Substantia nigra (tissue), 51 donors: ENCODE measurements at places on chromosomes 3 and 15.

DNA sequence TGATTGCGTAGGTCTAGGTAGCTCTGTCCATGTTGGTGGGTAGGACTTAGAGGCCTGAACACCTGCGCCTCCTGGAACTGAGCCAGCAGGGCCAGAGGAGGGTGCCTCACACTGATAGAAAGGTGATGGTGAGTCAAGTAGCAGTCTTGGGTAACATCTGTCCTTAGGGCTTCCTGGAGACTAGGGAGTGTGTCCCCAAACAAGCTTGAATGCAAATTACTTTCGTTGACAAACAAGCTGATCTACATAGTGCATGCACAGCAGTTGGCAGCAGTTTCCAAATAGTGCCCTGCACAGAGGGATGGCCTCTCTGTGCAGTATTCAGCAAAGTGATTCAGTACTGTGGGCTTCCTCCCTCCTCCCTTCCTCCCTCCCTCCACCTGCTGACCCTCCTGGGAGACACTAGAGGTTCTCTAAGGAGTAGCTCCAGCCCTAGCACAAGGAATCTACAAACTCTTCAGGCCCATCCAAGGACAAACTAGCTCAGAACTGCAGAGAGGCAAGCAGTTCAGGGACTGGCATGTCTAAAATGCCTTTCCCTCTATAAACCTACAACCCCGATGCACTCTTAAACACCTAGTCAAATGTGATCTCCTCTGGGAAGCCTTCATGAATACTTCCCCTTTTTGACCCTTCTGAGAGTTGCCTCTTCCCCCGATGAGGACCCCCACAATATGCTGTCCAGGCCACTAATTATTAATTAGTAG is 61.0 kb downstream of the TLE3 start:
- no peak for DNase-seq

GRCh38 chr3:123660900-123661299 is 76.0 kb upstream of the HACD2 start:
- peak; percentile 76 for DNase-seq

GRCh38 chr15:29568840-29569532 is 253.3 kb downstream of the TJP1 start:
- DNase-seq, result no peak

GRCh38 chr3:20645340-20645739 is 459.3 kb upstream of the SGO1 start:
- DNase-seq, result no peak

DNA sequence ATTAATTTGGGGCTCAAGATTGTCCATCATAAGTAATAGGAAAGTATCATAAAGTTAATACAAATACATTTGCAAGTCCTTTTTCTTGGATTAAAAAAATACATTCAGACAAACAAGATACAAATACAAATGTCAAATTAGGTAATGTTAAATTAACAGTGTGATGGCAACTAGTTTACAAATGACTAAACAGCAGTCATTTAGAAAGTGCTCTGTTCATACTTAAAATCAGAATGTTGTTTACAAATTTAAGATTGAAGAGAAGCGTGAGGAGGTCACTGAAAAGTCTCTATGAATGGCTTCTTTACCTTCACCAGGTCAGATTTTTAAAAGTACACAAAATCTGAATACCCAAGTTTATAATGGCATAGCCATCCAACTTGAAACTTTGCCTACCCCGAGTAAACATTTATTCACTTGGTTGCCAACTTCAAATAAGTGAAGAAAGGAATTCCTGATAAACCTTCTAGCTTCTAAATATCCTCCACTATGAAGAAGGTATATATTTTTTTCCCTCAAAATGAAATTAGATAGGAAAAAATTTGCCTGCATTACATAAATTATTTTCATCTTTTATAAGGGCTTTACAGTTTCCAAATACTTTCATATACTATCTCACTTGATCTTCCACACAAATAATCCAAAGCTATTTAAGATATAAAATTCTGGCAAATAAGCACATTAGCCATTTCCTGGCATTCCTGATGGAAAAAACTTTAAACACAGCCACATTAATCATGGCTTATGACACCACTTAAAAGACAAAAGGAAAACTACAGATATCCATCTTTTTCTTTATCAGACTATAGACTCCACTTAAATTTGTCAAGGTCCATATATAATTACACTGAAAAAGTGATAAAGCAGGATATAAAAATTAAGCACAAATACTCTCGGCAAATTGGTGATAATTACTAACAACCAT is 11.5 kb upstream of the NEK10 start:
- DNase-seq, result no peak

DNA sequence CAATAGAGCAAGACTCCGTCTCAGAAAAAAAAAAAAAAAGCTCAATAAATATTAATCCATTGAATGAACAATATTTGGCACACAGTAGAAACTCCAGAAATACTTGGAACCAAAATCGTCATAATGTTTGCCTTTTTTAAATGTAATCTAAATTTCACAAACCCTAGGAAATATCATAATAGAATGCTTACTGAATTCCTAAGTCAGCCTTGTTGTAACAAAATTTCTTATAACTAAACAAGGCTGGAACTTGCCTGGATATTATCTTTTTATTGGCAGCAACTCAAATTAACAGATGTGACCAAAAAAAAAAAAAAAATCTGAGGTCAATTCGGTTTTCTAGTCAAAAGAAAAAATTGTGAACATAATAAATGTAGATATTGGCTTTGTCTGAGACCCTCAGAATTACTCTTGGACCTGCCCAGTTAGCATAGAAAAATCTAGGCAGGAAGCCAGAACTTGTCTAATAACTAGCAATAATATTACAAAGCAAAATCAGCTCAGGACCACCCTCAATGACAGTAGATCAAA is 33.3 kb downstream of the GABPB1 start:
- no peak for DNase-seq
